ENCODE measurements at places on chromosomes 1 and 21.

DNA sequence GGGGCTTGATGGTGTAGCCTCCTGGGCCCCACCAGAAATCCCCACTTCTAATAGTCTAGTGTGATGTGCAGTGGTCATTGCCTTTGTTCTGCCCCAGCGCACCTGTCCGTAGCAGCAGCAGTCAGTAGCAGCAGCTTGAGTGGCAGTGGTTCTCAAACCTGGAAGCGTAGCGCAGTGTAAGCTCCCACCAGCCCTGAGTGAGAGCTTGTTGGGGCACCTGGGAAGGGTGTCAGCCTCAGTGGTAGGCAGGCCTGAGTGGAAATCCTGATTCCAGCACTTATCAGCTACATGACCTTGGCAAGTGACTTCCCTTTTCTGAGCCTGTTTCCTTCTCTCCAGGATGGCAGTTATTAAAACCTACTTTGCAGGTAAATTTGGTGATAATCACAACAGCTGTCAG, 41.6 kb upstream of the EPHA8 start:
- DNase-seq = no peak

DNA sequence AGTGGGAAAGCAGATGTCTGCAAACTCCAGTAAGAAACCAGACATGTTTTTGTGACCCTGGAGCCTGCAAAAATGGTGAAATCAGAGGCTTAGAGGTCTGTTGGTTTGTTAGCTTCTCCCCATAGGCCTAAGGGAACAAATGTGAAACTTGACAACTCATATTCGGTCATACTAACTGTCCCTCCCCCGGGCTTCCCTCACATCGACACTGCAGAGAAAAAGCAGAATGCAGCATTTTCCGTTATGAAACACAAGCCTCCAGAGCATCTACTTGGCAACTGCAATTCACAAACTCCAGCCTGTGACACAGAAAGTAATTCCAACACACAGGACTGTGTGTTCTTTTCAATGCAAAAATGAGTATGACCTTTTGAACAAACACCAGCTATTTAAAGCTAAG, 3.7 kb downstream of the KCNA2 start:
- no peak for DNase-seq

DNA sequence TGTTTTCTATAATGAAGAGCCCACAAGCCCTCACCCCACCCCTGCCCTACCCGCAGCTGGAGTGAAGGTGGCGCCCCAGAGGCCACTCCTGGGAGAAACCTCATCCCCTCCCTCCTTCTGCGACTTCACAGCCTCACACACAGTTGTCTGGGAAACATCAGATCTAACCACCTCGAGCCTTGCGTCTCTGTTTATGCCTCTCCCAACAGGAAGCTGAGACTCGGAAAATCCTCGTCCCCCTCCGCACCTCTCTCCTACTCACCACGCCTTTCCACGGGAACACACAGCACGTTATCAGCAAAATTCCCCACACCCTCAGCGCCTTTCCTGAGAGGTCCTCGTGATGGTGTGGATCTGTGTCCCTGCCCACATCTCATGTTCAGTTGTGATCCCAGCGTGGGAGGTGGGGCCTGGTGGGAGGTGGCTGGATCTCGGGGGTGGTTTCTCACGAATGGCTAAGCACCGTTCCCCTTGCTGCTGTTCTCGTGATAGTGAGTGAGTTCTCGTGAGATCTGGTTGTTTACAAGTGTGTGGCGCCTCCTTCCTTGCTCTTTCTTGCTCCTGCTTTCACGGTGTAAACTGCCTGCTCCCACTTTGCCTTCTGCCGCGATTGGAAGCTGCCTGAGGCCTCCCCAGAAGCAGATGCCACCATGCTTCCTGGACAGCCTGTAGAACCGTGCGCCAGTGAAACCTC, 190.6 kb downstream of the KIF26B start:
- no peak for DNase-seq

- no peak for DNase-seq
These were observed 658.7 kb upstream of the CHRM3 start for GRCh38 chr1:238727670-238728069.

- DNase-seq = no peak
These were observed 26.7 kb downstream of the ATG4C start for GRCh38 chr1:62810420-62811274.

GRCh38 chr1:160664573-160665051, 17.8 kb upstream of the SLAMF1 start:
- DNase-seq = no peak

DNA sequence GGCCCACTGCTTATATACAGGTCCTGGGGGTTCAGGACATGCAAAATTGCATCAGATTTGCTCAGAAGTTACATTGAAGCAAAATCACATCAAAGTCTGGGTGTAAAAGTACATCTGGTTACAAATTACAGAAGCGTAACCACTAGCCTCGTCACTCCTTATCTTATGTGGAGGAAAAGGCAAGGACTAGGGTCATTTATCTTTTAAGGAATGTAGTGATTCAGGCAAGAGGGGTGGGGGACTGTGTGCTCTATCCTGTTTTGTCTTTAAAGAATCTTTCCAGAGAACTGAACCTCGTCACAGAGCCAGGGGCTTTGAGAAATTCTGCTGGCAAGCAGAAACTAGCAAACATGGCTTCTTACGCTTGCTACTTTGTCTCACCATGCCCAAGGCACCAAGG, 61.1 kb upstream of the RAB4A start:
- DNase-seq = no peak

- no peak for DNase-seq
These were observed 9.2 kb upstream of the CDC42 start for GRCh38 chr1:22043198-22043769.

GRCh38 chr1:53296117-53296749, 31.6 kb downstream of the LRP8 start:
- DNase-seq = no peak

GRCh38 chr1:14262637-14263036, 335.8 kb upstream of the KAZN start:
- no peak for DNase-seq

DNA sequence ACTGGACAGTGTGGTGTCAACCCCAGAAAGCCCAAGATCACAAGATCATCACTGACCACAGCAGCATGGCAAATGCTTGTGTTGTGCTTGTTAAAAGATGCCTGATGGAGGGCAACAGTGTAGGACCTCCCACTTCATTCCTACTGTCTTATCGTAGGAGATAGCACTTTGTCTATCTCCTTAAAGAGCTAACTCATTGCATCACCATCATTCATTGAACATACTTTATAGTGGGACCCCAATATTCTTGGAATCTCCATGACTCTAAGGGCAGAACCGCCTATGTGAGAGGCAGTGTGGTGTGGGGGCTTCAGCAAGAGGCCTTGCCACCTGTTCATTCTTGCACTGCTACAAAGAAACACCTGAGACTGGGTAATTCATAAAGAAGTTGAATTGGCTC, 5.0 kb upstream of the SH2D1B start:
- DNase-seq = no peak
